ENCODE measurements at places on chromosomes 13 and 19.
A peak's percentile ranks its signal among the peaks of the same experiment; 100 is the strongest.

GRCh38 chr13:32650705-32651311 lies 64.6 kb downstream of the PDS5B start:
- DNase-seq, result peak; percentile 68

GRCh38 chr19:5743630-5744029 lies 23.2 kb downstream of the CATSPERD start:
- DNase-seq, result no peak

- no peak for DNase-seq
These were observed 9.0 kb upstream of the IPO5 start for GRCh38 chr13:97944396-97945029.

- DNase-seq, result no peak
These were observed 530.0 kb downstream of the RFC3 start for GRCh38 chr13:34347784-34348573.

DNA sequence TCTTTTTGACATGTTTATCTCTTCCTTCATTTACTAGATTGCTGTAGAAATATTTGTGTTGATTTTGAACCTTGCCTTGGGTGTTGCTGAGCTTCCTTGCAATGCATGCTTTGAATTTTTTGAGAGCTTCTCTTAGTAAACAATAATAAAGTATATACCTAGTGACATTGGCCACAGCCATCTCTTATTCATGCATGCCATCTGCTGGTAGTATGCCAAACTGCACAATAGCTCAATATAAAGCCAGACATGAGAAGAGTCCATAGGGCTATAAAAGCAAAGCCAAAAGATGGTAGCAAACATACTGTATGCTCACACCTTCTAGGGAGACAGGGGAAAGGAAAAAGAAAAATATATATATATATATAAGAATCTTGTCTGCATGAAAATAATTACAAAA lies 18.9 kb upstream of the ZSCAN5A start:
- peak; percentile 58 for DNase-seq

DNA sequence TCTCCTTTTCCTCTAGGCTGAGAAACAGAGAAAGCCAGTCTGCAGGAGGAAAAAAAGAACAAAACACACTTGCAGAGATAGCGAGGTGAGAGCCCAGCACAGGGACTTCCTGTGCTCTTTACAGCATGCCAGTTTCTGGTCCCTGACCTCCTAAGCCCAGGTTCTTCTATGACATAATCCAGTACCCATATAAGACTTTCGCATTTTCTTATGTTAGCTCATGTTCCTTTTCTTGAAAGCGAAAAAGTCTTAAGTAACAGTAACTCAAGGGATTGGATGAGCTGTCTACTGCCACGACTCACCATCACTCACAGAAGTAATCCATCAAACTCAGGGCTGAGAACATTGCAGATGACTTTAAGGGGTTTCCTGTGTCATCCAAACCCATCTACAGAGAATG lies 17.4 kb downstream of the CCDC70 start:
- DNase-seq, result no peak

Measured in K562 (cell line).